RPMI8226 (cell line): ENCODE measurements at places on chromosomes 13 and 19.

DNA sequence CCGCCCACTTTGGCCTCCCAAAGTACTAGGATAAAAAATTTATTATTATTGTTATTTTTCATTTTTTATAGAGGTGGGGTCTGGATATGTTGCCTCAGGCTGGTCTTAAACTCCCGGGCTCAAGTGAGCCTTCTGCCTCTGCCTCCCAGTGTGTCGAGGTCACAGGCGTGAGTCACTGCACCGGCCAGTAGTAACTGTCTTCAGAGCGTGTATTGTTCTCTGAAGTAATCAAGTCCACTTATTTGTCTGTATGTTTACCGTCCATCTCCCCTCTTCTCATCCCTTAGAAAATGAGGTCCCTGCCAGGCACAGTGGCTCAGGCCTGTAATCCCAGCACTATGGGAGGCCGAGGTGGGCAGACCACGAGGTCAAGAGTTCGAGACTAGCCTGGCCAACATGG, 18.2 kb upstream of the SULT2B1 start:
- no peak for DNase-seq

GRCh38 chr19:52138983-52139251, 821 bp downstream of the ZNF616 start:
- DNase-seq = no peak

DNA sequence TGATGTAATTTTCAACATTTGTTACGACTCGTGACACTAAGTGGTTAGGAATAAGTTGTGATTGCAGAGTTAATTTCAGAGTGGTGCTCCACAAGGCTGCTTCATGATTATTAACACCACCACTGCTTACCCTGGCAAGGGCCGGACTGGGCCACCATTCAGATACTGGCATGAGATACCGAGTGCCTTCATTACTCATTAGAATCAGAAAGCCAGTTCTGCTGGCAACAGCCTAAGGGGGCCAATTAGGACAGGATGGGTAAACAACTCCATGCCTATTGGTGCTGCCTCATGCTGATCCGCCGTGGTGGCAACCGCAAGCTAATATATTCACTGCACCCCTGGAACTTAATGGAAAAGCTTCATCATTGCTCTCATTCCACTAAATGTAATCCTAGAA, 575.1 kb downstream of the EFNB2 start:
- no peak for DNase-seq

DNA sequence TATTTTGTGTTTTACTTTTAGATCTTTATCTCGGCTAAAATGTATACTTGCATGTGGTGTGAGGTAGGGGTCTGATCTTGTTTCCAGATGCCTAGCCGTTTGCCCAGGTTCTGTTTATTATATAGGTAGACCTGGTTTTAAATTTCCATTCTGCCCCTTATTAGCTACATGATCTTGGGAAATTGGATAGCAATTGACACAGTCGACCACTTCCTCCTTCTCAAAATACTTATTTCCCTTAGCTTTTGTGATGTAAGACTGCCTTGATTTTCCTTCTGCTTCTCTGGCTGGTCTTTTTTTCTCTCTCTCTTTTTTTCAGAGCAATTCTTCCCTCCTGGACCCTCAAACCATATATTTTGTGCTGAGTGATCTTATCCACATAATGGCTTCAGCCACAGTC, 3.0 kb upstream of the PGLYRP1 start:
- no peak for DNase-seq

- DNase-seq = no peak
Measured at GRCh38 chr13:59398661-59399060, 765.1 kb downstream of the DIAPH3 start.

DNA sequence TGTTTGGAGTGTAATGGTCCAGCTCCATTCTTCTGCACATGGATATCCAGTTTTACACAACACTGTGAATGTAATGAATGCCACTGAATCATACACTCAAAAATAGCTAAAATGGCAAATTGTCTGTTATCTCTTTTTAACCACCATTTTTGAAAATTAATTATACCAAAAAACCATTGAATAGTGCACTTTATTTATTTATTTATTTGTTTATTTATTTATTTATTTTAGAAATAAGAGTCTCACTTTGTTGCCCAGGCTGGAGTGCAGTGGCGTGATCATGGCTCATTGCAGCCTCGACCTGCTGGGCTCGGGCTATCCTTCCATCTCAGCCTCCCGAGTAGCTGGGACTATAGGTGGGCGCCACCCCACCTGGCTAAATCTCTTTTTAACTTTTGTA, 7.3 kb upstream of the CEACAM19 start:
- DNase-seq = no peak

DNA sequence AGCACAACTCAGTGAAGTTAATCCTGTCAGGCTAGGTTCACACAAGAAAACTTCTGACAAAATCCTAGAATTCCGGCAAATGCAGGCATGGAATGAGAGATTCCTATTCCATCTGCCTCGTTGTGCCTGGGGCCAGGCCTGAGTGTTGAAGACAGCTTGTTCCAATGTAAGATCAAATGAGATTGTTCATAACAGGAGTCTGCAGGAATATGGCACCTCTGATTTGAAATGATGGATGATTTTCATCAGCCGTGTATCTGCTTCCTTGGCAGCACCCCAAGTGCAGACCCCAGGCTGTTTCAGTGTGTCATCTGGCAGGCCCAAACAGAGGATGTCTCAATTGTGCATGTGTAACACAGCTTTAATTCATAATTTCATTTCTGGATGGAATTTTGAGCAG, 35.3 kb upstream of the SACS start:
- DNase-seq = no peak

GRCh38 chr13:22828081-22828480, 352.7 kb upstream of the SGCG start:
- no peak for DNase-seq

GRCh38 chr13:27917121-27917947, 2.5 kb upstream of the PDX1 start:
- no peak for DNase-seq

- no peak for DNase-seq
Measured at GRCh38 chr19:46552891-46553290, 48.2 kb upstream of the CALM3 start.

DNA sequence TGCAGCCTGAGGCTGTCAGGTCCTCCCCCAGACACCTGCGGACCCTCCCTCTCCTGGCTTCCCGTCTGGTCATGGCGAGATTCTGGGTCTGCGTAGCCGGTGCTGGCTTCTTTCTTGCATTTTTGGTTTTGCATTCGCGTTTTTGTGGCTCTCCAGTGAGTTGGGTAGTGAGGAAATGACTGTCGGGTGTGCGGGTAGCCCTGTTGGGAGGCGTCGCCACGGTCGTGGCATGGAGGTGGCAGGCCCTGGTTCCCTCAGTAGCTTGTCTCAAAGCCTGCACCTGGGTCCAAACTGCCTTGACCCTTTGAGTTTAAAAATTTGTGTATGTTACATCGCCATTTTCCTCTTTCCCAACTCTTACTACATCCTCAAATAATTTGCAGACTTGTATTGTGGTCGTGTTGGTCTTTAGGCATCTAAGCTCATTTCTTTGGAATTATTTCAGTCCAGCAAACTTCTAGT, 344 bp downstream of the NHLRC3 start:
- peak; percentile 52 for DNase-seq

- DNase-seq = no peak
Measured at GRCh38 chr13:111462944-111463343, 142.5 kb downstream of the TEX29 start.

DNA sequence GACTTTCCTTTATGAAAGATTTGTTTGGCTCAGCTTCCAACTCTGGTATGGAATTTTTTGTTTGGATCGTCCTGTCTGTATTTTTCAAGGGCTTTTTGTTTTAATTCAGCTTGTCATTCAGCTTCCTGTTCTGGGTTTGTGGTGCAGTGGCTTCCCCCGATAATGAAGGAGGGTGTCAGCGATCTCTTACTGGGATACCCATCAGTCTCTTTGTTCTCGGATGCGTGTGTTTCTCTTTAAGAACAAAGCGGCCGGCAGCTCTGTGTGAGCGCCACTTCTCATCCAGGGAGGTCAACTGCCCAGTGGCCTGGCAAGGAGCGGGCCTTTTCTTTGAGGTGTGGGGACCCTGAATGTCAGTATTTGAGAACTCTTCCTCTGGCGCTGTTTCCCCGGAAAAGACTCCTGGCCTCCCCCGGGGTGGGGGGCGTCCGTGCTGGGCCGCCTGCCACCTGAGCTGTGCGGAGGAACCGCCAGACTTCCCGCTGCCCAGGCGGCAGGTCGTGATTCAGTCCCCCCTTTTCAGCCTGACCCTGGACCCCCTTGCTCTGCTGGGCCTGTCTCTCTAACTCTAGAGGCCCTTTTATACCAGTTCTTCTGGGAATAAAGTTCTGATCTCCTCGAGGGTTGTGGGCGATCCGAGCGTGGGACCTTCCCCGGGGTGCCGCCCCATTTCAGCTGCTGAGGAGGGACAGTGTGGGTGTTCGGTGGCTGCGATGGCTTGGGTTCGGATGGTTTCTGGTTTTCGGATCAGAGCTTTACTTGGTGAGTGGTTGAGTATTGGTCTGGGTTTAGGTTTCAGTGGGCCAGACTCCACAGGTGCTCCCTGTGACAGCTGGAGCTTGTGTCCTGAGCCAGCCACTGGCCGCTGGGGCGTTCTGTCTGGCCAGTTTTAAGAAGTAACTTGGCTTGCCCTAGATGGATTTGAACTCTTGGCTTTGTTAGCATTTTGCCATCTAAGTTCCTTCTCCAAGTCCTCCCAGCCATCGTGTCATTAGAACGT, 3.4 kb downstream of the SF3A2 start:
- DNase-seq = peak; percentile 51

DNA sequence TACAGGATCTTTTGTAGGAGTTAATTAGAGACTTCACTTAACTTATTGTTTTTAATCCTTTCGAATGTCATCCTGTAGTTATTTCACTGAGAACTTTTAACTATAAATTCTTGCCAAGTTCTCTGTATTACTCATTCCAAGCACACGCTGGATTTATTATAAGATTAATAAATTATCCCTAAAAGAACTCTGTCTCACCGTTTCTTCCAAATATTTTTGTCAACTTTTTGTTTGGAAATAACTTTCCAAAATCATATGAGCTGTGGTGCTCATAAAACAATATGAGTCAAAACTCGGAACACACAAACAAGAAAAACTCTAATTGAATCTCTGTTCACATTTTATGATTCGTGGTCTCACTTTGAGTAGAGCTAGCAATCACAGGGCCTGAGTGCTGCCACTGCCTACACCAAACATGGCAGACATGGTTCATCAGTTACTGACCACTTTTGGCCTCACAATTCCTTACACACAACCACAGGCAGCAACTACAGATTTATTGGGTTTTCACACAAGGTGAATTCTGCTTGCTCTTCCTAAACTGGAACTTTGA, 412.0 kb downstream of the FGF14 start:
- DNase-seq = no peak

GRCh38 chr13:113299951-113300350, 2.9 kb downstream of the LAMP1 start:
- no peak for DNase-seq

- DNase-seq = no peak
Measured at GRCh38 chr19:33274663-33275558, 27.4 kb downstream of the CEBPA start.

- peak; percentile 41 for DNase-seq
Measured at GRCh38 chr19:1027650-1028061, 1.2 kb downstream of the CNN2 start.

DNA sequence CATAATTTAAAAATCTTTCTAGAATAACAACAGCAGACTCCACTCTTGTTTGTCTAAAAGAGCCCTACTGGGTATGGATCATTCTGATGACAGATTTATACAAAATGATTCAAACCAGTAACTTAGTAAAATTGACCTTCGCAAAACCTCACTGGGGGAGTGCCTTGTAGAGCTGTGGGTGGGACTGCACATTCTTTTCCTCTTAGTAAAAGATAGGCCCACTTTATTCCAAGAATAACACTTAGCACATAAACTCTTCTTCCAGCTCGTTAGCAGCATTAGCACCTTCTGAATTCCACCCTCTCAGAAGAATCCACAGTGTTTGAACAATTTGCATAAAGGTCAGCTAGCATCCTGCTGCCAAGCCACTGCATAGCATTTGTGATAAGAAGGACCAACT, 106.8 kb downstream of the STOML3 start:
- no peak for DNase-seq

- no peak for DNase-seq
Measured at GRCh38 chr13:98994080-98994479, 16.2 kb upstream of the DOCK9 start.

DNA sequence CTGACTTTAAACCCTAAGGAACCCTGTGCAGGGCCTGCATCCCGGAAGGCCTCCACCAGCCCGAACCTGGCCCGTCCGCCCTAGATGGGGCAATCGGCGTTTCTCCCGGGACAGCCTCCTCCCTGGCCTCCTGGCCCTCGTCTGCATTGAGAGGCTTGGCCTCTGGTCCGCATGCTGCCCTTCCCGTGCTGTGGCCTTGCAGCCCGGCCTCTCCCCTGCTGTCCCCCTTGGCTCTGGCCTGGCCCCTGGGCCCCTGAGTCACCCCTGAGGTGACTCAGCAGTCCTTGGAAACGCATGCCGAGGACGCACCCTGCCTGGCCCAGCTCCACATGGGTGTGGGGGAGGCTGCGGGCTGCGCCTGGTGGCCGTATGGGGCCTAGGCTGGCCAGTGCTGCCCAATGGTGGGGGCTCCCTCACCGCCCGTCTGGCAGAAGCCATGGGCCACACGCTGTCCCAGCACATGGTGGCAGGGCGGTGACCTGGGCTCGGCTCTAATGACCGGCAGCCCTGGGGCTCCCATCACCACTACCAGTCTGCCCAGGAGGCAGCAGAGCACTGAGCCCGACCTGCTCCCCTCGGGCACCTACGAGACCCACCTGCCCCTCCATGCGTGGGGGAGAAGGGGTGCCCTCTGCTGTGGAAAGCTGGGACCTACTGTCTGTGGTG, 25.7 kb downstream of the SH3GL1 start:
- DNase-seq = no peak

DNA sequence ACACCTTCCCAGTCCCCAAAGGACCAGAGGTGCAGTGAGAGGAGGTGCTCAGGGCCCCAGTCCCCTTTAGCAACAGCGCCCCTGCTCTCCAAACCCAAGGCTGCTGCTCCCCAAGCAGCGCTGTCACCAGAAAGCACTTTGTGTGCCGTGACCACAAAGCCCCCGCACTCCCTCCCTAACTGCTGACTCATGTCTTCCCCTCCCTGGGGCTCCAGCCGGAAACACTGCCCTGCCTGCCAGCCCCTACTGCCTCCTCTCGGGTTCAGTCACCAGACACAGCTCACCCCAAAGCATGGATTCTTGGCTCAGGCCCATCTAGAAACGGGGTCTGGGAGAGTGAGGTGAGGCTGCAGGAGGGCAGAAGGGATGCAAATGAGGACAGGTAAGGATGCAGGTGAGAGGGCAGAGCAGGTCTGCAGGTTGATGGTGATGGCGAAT, 4.9 kb upstream of the TNFSF14 start:
- DNase-seq = peak; percentile 92

- DNase-seq = no peak
Measured at GRCh38 chr13:107830804-107831203, 384.5 kb downstream of the LIG4 start.

DNA sequence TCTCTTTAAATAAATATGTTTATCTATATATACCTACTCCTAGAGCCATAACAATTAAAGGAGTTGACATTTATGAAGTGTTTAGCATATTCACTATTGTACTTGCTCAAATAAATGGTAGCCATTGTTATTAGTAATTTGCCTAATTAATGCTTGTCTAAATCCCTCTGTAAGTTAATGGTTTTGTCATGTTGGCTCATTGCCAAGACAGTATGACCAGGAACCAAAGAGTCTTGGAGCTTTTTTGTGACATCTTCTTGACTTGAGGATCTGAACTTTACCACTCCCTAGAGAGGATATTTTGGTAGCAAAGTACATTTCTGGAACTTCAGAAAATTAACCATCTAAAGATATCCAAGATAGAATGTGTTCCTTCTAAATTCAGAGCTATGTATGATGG, 15.5 kb downstream of the FRY start:
- DNase-seq = no peak

GRCh38 chr13:111429064-111429558, 108.7 kb downstream of the TEX29 start:
- DNase-seq = peak; percentile 46
